ENCODE measurements at places on chromosomes 3 and 15.

- DNase-seq = peak; percentile 63
Observed at GRCh38 chr15:62109982-62110851, 43.4 kb downstream of the C2CD4A start.

- no peak for DNase-seq
Observed at GRCh38 chr3:153028381-153028780, 133.6 kb upstream of the RAP2B start.

GRCh38 chr3:87270908-87271700 is 5.3 kb downstream of the POU1F1 start:
- no peak for DNase-seq

DNA sequence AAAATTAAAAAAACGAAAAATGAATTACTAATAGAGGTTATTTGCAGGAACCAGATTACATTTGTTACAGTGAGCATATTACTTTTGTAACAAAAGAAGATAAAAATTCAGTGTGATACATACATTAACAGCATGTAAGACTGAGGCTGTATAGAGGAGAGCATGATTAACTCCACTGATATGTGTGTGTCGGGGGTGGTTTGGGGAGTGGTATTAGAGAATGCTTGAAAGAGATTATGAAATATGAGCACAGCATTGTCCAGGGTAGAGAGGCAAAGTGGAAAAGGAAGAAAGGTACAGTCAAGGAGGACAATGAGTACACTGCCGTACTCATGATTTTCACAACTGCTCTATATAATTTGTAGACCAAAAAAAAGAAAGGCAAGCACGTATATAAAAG is 62.9 kb upstream of the LRRFIP2 start:
- DNase-seq = no peak

DNA sequence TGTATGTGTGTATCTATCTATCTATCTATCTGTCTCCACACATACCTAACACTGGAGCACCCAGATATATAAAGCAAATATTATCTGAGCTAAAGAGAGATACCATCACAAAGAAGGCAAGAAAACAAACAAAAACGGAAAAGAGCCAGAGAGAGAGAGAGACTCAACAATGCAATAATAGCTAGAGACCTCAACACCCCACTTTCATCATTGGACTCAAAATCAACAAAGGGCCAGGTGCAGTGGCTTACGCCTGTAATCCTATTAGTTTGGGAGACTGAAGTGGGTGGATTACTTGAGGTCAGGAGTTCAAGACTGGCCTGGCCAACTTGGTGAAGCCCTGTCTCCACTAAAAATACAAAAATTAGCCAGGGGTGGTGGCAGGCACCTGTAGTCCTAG is 23.4 kb downstream of the NCBP2 start:
- DNase-seq = no peak

- DNase-seq = no peak
Observed at GRCh38 chr15:101115393-101115785, 136.5 kb downstream of the CHSY1 start.

GRCh38 chr3:35078780-35079179 is 560.5 kb upstream of the ARPP21 start:
- no peak for DNase-seq

DNA sequence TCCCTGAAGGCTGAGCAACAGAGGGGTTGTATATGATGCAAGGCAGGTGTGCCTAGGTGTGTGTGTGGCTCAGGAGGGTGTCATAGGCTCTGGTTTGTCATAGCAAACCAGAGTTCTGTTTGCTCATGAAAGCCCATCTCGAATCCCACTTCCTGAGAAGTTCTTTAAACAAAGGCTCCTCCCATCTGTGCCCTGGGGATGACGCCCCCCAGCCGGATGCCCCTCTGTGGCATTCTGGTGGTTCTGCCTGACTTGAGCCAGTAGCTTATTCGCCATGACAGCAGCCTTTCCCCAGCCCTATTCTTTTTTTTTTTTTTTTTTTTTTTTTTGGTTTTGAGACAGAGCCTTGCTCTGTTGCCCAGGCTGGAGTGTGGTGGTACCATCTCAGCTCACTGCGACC is 45.4 kb downstream of the PDIA5 start:
- DNase-seq = no peak

DNA sequence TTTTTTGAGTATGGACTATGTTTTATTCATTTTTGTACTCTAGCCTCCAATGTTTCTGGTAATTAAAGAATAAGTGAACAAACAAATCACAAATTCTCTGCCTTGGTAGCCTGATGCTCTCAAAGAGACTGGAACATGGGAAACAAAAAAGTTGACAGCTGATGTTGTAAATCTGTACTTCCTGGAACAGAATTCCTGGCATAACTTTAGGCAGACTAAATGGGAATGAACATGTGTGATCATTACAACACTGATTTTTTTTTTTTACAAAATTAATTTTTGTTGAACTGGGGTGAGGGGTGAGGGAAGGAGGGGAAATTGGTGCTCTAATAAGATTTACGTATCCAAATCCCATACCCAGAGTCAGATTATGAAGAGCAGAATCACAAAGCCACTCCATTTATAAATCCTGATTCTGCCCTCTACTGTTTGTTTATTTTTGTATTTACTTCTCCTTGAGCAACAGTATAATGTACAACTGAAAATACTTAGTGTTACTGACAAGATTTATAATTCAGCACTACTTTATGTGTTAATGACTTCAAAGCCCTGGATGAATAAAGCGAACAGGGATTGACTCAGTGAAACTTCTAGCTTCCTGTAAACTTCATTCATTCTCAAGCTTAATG is 165.0 kb downstream of the FRMD5 start:
- DNase-seq = peak; percentile 27

DNA sequence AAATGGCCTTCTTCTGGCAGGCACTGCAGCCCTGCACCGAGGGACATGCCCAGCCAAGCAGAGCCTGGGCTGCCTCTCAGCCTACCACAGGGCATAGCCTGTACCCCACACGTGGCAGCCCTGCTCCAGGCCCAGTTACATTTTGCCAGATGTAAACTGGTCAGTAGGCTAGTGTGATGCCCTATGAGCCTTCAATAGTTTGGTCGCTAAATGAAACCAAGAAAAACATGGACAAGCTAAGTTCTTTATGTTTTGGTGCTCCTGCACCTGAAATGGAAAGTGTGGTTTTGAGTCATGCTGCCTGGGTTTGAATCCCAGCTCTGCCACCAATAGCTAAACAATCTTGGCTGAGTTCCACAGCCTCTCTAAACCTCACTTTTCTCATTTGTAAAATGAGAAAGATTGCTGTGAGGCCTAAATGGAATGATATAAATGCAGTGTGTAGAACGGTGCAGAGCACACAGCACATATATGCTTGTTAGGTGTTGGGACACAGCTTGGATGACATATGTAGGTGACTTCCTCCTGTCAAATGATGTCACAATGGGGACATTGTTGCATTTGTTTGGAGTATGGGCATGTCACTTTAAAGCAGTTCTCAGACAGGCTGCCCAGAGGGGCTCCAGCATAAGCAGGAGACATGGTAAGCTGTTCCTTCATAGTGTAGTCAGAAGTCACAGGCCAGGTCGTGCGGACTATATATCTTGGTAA is 57.4 kb downstream of the ZBTB38 start:
- no peak for DNase-seq

GRCh38 chr15:68924866-68925560 is 5.3 kb upstream of the SPESP1 start:
- peak; percentile 64 for DNase-seq

- DNase-seq = no peak
Observed at GRCh38 chr3:134883697-134884385, 88.8 kb downstream of the EPHB1 start.

GRCh38 chr3:94645790-94646189 is 582.9 kb downstream of the NSUN3 start:
- no peak for DNase-seq

GRCh38 chr3:354432-354831 is 157.9 kb downstream of the CHL1 start:
- DNase-seq = peak; percentile 35

GRCh38 chr3:194879126-194879877 is 193.6 kb downstream of the FAM43A start:
- no peak for DNase-seq

- DNase-seq = peak; percentile 55
Observed at GRCh38 chr15:90106522-90107117, 4.4 kb upstream of the IDH2 start.

GRCh38 chr3:195768831-195769303 is 42.9 kb downstream of the MUC4 start:
- DNase-seq = no peak

- no peak for DNase-seq
Observed at GRCh38 chr3:123346021-123346420, 102.9 kb downstream of the ADCY5 start.

DNA sequence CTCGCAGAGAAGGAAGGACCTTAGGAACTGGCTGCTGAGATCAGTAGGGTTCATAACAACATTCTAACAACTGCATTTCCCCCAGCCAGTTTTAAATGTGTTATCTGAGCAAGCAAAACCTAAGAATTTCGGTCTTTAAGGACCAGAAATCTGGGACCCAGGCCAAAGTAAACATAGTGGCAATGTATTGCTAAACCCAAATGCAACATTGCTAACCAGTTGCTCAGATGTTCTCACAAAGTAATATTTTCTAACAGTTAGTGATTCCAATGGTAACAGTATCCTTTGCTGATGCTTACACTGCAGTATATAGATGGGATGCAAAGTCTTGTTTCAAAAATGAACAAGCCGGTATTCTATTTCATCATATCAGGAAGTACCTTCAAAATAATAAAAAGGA is 254.3 kb downstream of the RYR3 start:
- peak; percentile 58 for DNase-seq

GRCh38 chr3:37852097-37852496 is 9.6 kb upstream of the CTDSPL start:
- DNase-seq = no peak

DNA sequence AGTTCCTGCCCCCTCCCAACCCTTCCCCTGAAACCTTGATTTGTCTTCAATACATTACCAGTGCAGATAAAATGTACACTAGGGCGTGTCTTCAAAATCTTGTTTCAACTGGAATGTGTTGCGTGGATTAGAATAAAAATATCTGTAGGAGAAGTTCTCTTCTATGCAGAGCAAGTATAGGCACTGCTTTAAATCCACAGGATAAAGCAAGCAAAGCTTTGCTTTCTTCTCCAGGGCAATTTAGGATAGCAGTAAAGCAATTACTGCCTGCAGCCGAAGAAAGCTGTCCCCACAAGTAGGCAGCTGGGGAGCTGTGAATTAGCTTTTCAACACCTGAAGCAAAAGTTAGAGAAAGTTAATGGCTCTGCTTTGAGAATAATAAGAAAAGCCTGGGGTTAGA is 329.7 kb upstream of the KCNMB2 start:
- no peak for DNase-seq

DNA sequence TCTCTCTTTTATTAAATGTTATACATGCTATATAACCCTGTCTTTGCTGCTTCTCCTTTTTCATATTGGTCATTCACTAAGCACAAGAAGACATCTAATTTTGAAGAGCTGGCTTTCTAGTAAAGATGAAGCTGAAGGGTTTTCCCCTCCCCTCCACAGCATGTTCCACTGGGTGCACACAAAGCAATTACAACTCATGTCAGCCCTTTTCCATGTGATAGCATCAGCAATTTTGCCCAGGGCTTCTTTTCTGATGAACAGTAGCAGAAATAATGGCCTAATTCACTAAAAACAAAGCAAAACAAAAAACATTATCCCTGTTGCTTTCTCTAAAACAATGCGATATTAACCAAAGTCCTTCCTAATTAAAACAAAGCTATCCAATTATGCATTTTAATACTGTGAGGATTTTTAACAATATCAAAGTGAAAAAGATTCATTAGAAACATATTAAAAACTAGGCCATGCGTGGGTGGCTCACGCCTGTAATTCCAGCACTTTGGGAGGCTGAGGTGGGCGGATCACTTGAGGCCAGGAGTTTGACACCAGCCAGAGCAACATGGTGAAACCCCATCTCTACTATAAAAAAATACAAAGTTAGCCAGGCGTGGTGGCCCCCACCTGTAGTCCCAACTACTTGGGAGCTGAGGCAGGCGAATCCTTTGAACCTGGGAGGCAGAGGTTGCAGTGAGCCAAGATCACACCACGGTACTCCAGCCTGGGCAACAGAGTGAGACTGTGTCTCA is 12.2 kb upstream of the PIK3R4 start:
- no peak for DNase-seq

All from fibroblast of gingiva (primary cell).